ENCODE measurements at places on chromosomes 13 and 19.
A peak's percentile ranks its signal among the peaks of the same experiment; 100 is the strongest.

DNA sequence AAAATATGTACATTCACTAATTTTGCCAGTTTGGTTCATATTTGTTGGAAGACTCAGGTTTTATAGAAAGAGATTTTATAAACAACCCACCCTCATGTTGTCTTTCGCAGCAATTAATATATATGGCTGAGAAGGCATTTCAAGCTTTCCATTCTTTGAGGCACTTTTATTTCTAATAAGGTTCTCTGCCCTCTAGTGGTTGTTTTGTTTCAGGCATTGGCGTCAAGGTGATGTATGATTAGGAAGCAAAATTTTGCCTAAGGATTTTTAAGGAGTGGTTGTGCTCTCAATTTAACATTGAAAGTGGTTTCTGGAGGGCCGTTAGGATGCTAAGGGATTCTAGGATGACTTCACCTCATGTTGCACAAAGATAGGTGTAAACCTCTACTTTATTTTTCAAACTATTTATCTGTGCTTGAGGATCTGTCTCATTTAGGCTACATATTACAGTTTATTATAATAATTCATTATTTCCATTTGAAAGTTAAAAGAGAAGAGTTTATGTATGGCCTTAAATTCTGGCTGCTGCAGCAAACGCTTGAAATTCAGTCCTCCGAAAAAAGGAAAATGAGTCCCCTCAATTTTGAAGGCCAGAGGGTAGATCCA lies 35.9 kb downstream of the OXGR1 start:
- no peak overlapping the region for H3K4me3 ChIP-seq
- H3K27ac ChIP-seq: no peak overlapping the region
- no peaks in the 10 kb centered on the region for H3K27me3 ChIP-seq

GRCh38 chr13:87671753-87672605 lies 808 bp downstream of the SLITRK5 start:
- peaks cover 42% of the 10 kb centered on the region for H3K27me3 ChIP-seq
- peak; percentile 65 for DNase-seq
- H3K4me1 ChIP-seq: peaks cover 32% of the 10 kb centered on the region

GRCh38 chr13:25727810-25728209 lies 324.0 kb downstream of the SHISA2 start:
- peaks cover 9% of the 10 kb centered on the region for H3K27me3 ChIP-seq
- no peak overlapping the region for H3K27ac ChIP-seq
- peaks cover 21% of the 10 kb centered on the region for H3K4me1 ChIP-seq
- peak; percentile 19 for DNase-seq
- no peak overlapping the region for H3K4me3 ChIP-seq
- H3K36me3 ChIP-seq: no peaks in the 10 kb centered on the region

DNA sequence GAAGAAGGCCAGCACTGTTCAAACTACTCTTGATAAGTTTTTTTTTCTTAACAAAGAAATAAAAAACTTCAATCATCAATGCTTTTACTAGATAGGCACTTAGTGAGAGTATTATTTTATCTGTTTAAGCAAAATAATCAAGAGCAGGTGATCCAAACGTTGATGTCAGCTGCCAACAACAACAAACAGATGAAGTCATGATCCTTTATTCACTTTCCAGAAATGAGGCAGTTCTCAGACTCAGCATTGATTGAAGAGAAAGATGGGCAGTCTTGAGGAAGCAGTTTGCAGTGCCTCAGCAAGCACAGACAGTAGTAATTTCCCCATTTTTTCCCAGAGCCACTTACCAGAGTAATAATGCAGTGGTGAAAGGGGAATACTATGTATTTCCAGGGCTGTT lies 38.4 kb upstream of the CSNK1A1L start:
- no peaks in the 10 kb centered on the region for H3K4me1 ChIP-seq
- no peak overlapping the region for H3K27ac ChIP-seq
- H3K27me3 ChIP-seq: no peaks in the 10 kb centered on the region
- no peaks in the 10 kb centered on the region for H3K36me3 ChIP-seq
- DNase-seq: no peak

GRCh38 chr13:42985312-42986175 lies 6.5 kb downstream of the EPSTI1 start:
- DNase-seq: no peak
- peaks cover 31% of the 10 kb centered on the region for H3K4me1 ChIP-seq
- no peak overlapping the region for H3K4me3 ChIP-seq
- no peak overlapping the region for H3K27ac ChIP-seq
- no peaks in the 10 kb centered on the region for H3K27me3 ChIP-seq

- peaks cover 3% of the 10 kb centered on the region for H3K4me1 ChIP-seq
- peaks cover 3% of the 10 kb centered on the region for H3K36me3 ChIP-seq
- H3K27ac ChIP-seq: no peak overlapping the region
- peaks cover 13% of the 10 kb centered on the region for H3K27me3 ChIP-seq
- no peak for DNase-seq
These were observed 52.6 kb upstream of the URAD start for GRCh38 chr13:28041031-28041461.

- no peaks in the 10 kb centered on the region for H3K36me3 ChIP-seq
- no peaks in the 10 kb centered on the region for H3K27me3 ChIP-seq
- no peak overlapping the region for H3K4me3 ChIP-seq
- H3K27ac ChIP-seq: no peak overlapping the region
- peaks cover 11% of the 10 kb centered on the region for H3K4me1 ChIP-seq
These were observed 148.9 kb downstream of the GPC6 start for GRCh38 chr13:93375491-93375890.

- no peak overlapping the region for H3K27ac ChIP-seq
- no peaks in the 10 kb centered on the region for H3K27me3 ChIP-seq
- no peak for DNase-seq
- no peaks in the 10 kb centered on the region for H3K4me1 ChIP-seq
These were observed 521.5 kb upstream of the HTR2A start for GRCh38 chr13:47418206-47418920.

DNA sequence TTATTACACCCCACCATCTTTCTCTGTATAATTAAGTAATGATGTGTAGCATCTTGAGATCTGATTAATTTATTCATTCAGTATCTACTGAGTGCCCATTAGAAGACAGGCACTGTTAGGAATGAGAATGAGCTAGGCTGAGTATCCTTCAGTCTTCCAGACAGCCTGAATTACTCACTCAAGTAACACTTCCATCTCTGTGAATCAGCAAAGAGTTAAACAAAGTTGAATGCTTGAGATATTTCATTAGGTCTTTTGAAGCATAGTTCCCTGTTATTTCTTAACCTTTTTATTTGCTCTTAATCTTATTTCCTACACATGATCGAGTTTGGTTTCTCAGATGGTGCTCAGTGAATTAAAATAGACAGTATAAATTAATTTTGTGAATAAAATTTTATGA lies 413.7 kb downstream of the DCT start:
- H3K4me3 ChIP-seq: no peak overlapping the region
- H3K27me3 ChIP-seq: no peaks in the 10 kb centered on the region
- H3K27ac ChIP-seq: no peak overlapping the region
- peaks cover 9% of the 10 kb centered on the region for H3K4me1 ChIP-seq
- DNase-seq: no peak

GRCh38 chr13:79870766-79871165 lies 389.8 kb downstream of the NDFIP2 start:
- H3K4me1 ChIP-seq: peaks cover 24% of the 10 kb centered on the region
- H3K27me3 ChIP-seq: no peaks in the 10 kb centered on the region
- no peak overlapping the region for H3K27ac ChIP-seq
- H3K36me3 ChIP-seq: no peaks in the 10 kb centered on the region
- DNase-seq: no peak

- H3K27ac ChIP-seq: no peak overlapping the region
- no peak for DNase-seq
- no peaks in the 10 kb centered on the region for H3K27me3 ChIP-seq
- H3K4me3 ChIP-seq: no peak overlapping the region
- no peaks in the 10 kb centered on the region for H3K4me1 ChIP-seq
These were observed 70.3 kb downstream of the USP12 start for GRCh38 chr13:27101289-27101688.

- H3K27me3 ChIP-seq: no peaks in the 10 kb centered on the region
- H3K4me1 ChIP-seq: peaks cover 77% of the 10 kb centered on the region
- H3K4me3 ChIP-seq: peak overlapping the region; percentile 6
- H3K27ac ChIP-seq: peak overlapping the region; percentile 80
- peaks cover 6% of the 10 kb centered on the region for H3K36me3 ChIP-seq
These were observed 300.5 kb downstream of the NALCN start for GRCh38 chr13:101115762-101116171.

DNA sequence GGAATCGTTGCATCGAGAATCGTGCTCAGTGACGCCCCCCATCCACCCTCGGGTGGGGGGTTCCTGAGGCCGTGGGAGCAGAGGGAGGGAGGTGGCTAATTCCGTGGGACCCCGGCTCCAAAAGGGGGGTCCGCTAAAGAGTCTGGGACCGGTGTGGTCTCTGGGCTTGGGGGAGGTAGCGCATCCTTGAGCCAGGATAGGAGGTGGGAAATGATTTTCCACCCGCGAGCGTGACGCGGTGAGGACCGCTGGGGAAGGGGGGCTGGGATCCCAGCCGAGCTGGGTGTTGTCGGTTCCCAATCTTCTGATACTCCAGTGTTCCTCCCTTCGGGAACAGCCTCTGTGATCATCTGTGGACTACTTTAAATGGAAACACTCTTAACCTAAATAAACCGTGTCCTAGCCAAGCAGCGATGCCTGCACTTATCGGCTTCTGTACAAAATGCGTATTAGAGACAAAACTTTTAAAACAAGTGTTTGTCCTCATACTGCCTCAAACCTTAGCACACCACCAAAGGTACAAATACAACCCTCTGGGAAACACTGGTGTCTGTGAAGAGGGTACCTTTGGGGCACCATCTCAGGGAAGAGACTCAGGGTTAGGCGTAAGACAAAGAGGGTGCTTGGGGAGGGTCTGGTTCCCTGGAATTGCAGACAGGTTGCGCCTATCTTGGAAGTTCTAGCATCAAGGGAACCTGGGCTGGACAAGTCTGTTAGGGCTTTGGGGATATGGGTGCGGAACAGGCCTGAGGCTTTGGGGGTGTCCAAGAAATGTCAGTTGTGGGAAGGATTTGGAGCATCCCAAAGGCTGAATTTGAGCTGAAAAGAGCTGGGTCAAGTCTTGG lies 16.0 kb downstream of the KCNC3 start:
- H3K27me3 ChIP-seq: peaks cover 29% of the 10 kb centered on the region
- H3K36me3 ChIP-seq: peaks cover 5% of the 10 kb centered on the region
- no peak for DNase-seq
- H3K27ac ChIP-seq: peak overlapping the region; percentile 98
- peak overlapping the region; percentile 82 for H3K4me3 ChIP-seq

- H3K36me3 ChIP-seq: peaks cover 2% of the 10 kb centered on the region
- H3K27me3 ChIP-seq: peaks cover 3% of the 10 kb centered on the region
- DNase-seq: no peak
- no peak overlapping the region for H3K4me3 ChIP-seq
- H3K27ac ChIP-seq: no peak overlapping the region
- peaks cover 3% of the 10 kb centered on the region for H3K4me1 ChIP-seq
These were observed 3.5 kb downstream of the GAMT start for GRCh38 chr19:1397838-1398237.

GRCh38 chr19:58054901-58055874 lies 3.9 kb upstream of the ZNF135 start:
- peaks cover 26% of the 10 kb centered on the region for H3K4me1 ChIP-seq
- peak; percentile 84 for DNase-seq
- H3K27ac ChIP-seq: peak overlapping the region; percentile 26
- H3K27me3 ChIP-seq: peaks cover 15% of the 10 kb centered on the region
- H3K4me3 ChIP-seq: peak overlapping the region; percentile 79

GRCh38 chr13:40631605-40632004 lies 34.8 kb downstream of the FOXO1 start:
- DNase-seq: no peak
- peak overlapping the region; percentile 8 for H3K27ac ChIP-seq
- peaks cover 67% of the 10 kb centered on the region for H3K4me1 ChIP-seq
- H3K36me3 ChIP-seq: peaks cover 4% of the 10 kb centered on the region
- no peaks in the 10 kb centered on the region for H3K27me3 ChIP-seq

GRCh38 chr13:29118471-29118870 lies 298.3 kb downstream of the MTUS2 start:
- H3K36me3 ChIP-seq: no peaks in the 10 kb centered on the region
- no peaks in the 10 kb centered on the region for H3K4me1 ChIP-seq
- H3K4me3 ChIP-seq: no peak overlapping the region
- H3K27me3 ChIP-seq: no peaks in the 10 kb centered on the region
- no peak overlapping the region for H3K27ac ChIP-seq

- H3K27ac ChIP-seq: no peak overlapping the region
- H3K4me3 ChIP-seq: no peak overlapping the region
- peaks cover 4% of the 10 kb centered on the region for H3K4me1 ChIP-seq
- no peaks in the 10 kb centered on the region for H3K27me3 ChIP-seq
- no peak for DNase-seq
These were observed 63.8 kb upstream of the RXFP2 start for GRCh38 chr13:31675440-31675953.

GRCh38 chr13:39870197-39870747 lies 214.8 kb downstream of the COG6 start:
- no peaks in the 10 kb centered on the region for H3K36me3 ChIP-seq
- DNase-seq: no peak
- no peak overlapping the region for H3K27ac ChIP-seq
- no peak overlapping the region for H3K4me3 ChIP-seq
- H3K4me1 ChIP-seq: peaks cover 17% of the 10 kb centered on the region

DNA sequence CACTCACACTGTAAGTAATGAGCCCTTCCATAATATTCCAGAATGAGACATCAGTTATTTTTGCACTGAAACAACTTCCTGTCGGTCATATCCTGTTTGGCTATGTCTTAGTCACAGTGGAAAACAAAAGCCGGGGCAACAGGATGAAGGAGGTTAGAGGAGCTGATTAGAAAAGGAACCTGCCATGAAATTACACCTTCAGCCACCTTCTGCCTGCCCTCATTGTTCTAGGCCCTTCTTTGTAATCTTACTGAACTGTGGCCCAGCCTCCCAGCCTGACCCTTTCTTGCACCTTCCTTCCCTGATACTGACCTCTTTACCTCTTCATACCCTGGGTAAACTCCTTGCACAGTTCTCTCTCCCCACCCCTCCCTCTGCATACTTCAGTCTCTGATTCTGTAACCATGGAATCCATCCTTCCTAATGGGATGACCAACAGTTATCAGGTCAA lies 67.3 kb downstream of the DOCK9 start:
- no peak overlapping the region for H3K4me3 ChIP-seq
- peaks cover 9% of the 10 kb centered on the region for H3K4me1 ChIP-seq
- no peak for DNase-seq
- H3K27ac ChIP-seq: peak overlapping the region; percentile 4
- H3K36me3 ChIP-seq: no peaks in the 10 kb centered on the region
- H3K27me3 ChIP-seq: no peaks in the 10 kb centered on the region

GRCh38 chr13:98022210-98022609 lies 68.7 kb downstream of the IPO5 start:
- H3K4me3 ChIP-seq: no peak overlapping the region
- no peak overlapping the region for H3K27ac ChIP-seq
- peaks cover 25% of the 10 kb centered on the region for H3K4me1 ChIP-seq
- DNase-seq: no peak
- no peaks in the 10 kb centered on the region for H3K27me3 ChIP-seq
- peaks cover 50% of the 10 kb centered on the region for H3K36me3 ChIP-seq

GRCh38 chr13:40061466-40062450 lies 406.3 kb downstream of the COG6 start:
- 0 out of 2 replicates have a peak, but pooled peaks cover 3% of the 10 kb centered on the region for H3K4me1 ChIP-seq
- H3K27me3 ChIP-seq: no peaks in the 10 kb centered on the region
- H3K4me3 ChIP-seq: no peak overlapping the region
- no peak overlapping the region for H3K27ac ChIP-seq

DNA sequence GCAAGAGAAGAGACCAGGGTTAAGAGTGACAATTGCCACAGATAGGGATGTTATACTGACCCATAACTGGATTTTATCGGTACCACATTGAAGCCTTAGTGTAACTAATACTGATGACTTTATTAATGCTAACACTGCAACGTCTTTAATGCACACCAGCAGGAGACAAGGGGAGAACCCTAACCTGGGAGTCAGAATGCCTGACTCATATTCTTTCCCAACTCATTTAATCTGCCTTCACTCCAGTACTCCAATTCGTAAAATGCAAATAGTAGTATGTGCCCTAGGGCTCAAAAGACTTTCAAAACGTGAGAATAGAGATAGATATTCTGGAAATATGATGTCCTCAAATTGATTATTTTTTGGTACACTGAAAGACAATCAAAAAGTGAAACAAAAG lies 62.4 kb downstream of the GPC6 start:
- DNase-seq: no peak
- peaks cover 38% of the 10 kb centered on the region for H3K4me1 ChIP-seq
- H3K36me3 ChIP-seq: no peaks in the 10 kb centered on the region
- no peak overlapping the region for H3K27ac ChIP-seq

All from WTC11 (cell line).